ENCODE measurements at places on chromosomes 7 and 10.

DNA sequence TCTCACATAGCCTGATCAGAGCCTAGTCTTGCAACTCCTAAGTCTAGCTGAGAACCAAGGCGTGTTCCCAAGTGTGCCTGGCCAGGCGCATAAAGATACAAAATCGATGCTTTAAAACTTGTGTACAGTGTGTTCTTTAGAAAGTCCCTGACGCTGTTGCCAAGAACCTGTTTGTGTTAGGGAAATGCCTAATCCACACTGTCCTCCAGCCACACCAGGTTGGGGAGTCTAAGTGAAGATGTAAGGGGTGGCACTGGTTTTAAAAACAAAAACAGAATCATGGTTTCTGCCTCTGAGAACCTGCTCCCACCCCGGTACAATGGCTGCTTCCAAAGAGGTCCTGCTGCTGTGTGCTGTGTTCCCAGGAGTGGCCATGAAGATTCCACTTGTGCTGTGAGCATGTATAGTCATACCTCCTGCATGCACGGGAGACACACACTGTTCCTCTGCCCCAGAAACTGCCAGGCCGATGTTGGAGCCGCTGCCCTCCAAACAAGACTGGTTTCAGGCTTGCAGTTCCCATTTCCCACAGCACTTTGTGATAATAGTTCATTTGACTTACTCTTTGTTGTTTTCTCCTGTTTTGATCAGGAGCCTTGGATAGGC lies 88.5 kb downstream of the CCNY start:
- no peak for DNase-seq

DNA sequence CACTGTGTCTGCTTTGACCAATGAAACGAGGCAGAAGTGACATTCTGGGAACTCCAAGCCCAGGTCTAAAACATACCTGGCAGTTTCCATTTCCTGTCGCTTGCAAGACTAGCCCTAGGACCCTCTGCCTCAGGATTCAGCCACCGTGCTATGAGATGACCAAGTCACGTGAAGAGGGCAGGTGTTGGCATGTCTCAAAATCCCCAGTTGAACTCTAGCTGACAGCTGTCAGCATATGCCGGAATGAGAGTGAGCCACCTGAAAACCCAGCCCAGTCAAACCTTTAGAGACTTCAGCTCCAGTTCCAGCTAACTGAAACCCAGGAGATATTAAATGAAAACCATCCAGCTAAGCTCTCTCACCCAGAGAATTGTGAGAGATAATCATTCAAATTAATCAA lies 89.9 kb upstream of the PPP1R3A start:
- no peak for DNase-seq

DNA sequence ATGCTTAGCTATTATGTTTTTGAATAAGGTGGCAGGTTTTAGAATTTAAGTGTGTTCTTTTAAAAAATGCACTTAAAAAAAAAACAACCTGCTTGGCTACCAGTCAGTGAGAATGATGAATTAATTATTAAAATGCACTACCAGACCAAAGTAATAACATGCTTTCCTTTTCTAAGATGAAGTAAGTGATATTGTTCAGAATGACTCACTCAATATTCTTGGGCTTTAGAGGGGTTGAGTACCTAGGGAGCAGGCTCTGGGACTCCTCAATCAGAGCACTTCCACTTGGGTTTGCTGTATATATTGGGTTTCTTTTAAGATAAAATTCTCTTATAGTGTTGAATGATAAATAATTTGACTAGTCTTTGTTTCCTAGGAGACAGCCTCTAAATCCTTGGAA lies 8.6 kb downstream of the STAM start:
- DNase-seq, result no peak

DNA sequence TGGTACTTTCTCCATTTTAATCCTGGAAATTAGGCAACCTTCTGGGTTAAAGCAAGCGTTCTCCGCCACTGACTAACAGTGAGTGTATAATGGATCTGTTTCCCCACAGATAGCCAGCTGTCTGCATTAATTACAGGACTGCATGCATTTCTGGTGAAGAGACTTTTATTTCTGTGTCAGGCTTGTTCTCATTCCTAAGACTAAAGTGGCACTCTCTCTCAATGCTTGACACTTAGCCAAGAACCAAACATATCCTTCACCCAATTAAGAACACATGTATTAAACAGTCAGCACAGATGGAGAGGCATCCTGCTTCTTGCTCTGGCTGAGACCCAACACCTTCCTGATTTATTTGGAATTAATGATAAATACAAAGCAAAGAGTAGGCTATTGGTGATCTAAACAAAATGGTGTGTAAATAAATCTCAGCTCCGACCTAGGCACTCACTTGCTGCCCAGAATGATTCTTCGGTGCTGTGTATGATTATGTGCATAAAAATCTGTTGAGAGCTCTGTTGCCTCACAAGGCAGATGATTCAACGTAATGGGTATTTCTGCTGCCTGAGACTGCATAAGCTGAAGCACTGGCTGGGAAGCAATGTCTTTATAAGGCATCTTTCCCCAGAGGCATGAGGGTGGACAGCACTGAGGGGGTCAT lies 16.8 kb downstream of the CALU start:
- DNase-seq, result peak; percentile 97

GRCh38 chr10:55203319-55203718 lies 402.3 kb upstream of the PCDH15 start:
- DNase-seq, result no peak

- DNase-seq, result no peak
Observed at GRCh38 chr10:34018129-34018528, 683.7 kb upstream of the NRP1 start.

DNA sequence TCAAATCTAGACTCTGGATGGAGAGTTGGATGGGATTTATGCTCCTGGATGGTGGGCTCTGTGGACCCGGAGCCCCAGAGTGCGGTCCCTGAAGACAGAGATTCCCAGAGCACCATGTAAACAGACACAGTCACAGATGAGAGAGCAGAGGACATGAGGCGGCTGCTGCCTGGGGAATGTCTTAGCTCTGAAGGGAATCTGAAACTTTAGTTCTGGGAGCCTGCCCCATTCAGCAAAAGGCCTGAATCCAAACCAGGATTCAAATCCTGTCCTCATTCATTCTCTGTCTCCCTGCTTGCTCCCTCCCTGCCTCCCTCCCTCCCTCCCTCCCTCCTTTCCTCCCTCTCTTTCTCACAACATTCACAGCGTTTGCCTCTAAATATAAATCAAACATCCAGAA lies 49.5 kb upstream of the CALD1 start:
- no peak for DNase-seq

DNA sequence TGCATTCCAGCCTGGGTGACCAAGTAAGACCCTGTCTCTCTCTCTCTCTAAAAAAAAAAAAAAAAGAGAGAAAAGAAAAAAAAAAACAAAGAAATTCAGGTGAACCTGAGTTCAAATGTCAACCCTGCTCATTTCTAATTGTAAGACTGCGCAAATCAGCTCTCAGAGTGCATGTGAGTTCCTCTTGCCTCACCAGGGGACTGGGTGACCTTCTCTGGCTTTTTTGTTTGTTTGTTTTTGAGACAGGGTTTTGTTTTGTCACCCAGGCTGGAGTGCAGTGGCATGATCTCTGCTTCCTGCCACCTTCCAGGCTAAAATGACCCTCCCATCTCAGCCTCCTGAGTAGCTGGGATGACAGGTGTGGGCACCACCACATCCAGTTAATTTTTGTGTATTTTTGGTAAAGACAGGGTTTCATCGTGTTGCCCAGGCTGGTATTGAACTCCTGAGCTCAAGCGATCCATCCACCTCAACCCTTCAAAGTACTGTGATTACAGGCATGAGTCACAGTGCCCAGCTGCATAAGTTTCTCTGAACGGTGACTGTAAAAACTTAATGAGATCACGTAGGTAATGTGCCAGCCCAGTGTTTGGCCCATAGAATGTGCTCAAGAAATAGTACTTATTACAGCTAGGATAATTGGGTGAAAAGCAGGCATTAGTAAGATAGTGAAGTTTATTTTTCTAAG lies 45.3 kb upstream of the BAMBI start:
- no peak for DNase-seq

DNA sequence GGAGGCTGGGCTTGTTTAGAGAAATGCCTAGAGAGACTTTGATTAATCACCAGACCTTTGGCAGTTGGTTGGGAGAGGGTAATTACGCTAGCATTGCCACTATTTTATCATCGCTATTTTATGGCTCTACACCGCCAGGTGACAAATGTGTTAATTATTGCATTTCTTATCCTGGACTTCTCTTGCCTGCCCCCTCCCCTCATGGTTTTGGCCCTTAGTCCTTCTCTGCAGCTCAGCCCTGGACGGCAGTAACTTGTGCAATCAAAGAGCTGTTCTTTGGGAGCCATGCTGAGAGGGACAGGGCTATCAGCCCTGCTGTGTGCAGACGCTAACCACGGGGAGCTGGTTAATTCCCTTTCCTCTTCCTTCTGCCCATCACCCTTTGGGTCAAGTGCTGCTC lies 585.0 kb downstream of the AUTS2 start:
- no peak for DNase-seq

- no peak for DNase-seq
Observed at GRCh38 chr7:101496017-101496416, 133.1 kb downstream of the MYL10 start.

GRCh38 chr7:41472427-41473125 lies 230.3 kb downstream of the INHBA start:
- no peak for DNase-seq

DNA sequence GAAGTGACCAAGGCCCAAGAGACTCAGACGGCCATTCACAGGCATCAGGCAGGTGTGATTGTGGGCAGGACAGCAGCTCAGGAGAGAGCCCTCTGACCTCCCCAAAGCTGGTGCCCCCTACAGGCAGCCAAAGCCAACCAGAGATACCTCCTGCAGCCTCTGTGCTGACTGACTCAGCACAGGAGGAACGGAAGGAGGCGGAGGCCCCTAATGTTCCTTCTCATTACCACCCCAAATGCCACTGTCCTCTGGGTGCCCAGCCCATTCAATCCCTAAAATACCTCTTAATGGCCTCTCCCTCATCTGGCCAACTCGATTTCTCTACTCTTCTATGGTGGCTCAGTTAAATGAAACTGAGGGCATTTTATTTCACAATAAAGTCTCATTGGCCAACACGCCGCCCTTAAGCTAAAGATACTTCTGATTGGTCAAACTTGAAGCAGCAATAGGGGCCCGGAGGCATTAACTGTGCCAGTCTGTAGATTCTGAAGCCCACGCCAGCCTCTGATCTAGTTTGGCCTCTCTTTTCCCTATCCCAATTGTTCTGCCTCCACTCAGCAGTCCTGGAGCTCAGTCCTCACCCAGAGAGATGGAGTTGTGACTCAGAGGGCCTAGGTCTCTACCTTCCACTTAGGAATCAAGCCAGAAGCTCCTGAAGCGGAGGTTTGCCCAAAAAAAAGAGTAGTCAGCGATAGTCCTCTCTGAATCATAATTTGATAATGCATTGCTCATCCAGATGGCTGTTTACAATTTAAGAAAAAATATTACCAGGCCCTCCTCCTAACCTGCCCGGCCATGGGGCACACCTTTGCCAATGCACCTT lies 1.2 kb downstream of the CYREN start:
- DNase-seq, result no peak

GRCh38 chr10:62589689-62590088 lies 214.8 kb upstream of the ADO start:
- no peak for DNase-seq

DNA sequence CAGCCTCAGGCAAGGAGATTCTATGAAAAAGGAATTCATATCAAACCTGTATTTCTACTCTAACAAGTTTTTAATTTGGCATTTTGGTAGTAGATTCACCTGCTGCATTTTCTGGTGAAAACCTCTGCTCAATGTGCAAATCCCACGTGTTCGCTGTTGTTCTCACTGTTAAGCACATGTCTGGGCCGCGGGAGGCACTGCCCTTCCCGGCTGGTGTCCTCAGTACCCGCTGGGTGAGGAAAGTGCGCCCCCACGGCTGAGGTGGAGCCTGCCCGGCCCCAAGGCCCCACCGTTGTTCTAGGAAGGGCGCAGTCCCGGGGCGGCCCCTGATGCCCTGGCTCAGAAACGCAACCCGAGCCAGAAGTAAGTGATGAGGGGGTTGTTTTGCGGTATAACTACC lies 193.4 kb upstream of the VWC2 start:
- no peak for DNase-seq

DNA sequence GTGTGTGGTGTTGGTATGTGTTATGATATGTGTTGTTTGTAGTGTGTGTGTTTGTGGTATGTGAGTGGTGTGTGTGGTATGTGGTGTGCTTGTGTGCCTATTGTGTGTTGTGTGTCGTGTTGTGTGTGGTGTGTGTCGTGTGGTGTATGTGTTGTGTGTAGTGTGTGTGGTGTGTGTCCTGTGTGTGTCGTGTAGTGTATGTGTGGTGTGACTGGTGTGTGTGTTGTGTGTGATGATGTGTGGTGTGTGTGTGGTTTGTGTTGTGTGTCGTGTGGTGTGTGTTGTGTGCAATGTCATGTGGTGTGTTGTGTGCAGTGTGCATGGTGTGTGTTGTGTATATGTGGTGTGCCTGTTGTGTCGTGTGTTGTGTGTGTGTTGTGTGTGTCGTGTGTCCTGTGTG lies 144.6 kb downstream of the DNAJB6 start:
- DNase-seq, result no peak

- DNase-seq, result no peak
Observed at GRCh38 chr7:46214526-46214925, 293.5 kb upstream of the IGFBP3 start.

GRCh38 chr7:47938574-47939165 lies 9.6 kb downstream of the PKD1L1 start:
- no peak for DNase-seq

DNA sequence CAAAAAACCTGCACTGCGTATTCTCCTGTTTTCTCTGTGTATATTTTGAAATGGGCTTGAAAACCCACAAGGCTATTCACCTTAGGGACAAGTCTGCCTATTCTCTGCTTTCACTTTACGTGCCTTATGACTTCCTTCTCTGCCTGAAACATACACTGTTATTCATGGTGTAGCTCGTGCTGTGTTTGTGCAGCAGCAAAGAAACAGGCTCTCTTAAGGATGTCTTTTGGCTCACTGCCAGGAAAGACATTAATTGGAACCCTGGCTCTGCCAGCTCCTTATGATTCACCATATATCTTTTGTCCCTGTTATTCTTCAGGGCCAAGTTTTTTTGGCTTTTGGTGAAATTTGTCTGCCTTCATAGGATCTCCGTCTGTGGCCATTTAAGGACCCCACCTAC lies 92.4 kb downstream of the TMEM106B start:
- DNase-seq, result no peak

- DNase-seq, result no peak
Observed at GRCh38 chr10:89148061-89148460, 59.1 kb downstream of the CH25H start.

GRCh38 chr7:140698477-140698876 lies 2.0 kb downstream of the NDUFB2 start:
- no peak for DNase-seq

- DNase-seq, result no peak
Observed at GRCh38 chr7:138838166-138838565, 40.2 kb upstream of the ATP6V0A4 start.

GRCh38 chr7:64758151-64758550 lies 36.1 kb upstream of the ZNF138 start:
- DNase-seq, result no peak
